ENCODE measurements at places on chromosomes 11 and 22.

- no peak for DNase-seq
Measured at GRCh38 chr11:102924851-102925380, 30.6 kb downstream of the MMP13 start.

- DNase-seq: no peak
Measured at GRCh38 chr11:122633219-122633829, 22.2 kb upstream of the UBASH3B start.

- peak; percentile 89 for DNase-seq
Measured at GRCh38 chr22:35587447-35587870, 29.7 kb downstream of the MB start.

DNA sequence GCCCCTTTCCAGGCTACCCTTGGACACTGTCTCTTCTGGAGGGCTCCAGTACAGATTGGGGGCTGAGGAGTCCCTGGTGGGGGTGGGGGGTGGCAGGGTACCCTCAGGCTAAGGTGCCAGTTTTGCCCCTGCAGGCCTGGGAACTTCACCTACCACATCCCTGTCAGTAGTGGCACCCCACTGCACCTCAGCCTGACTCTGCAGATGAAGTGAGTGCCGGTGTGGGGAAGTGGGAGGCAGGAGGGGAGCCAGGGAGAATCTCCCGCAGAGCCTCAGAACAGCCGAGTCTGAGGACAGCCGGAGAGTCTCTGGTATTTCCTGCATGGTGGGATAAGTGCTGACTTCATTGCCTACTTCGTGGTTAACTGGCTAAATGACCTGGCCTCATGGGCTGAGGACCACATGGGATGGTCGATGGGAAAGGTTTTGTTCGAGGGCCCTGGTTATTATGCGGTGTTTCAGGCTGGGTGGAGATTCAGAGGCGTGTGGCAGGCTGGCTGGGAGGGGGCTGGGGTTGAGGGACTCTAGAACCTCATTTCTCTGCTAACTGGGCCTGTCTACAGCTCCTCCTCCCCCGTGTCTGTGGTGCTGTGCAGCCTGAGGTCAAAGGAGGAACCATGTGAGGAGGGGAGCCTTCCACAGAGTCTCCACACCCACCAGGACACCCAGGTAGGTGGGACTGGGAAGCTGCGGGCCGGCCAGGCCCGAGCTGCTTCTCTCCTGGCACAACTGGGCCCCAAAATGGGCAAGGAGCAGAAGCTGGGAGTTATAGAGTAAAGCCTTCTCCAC lies 8.5 kb downstream of the TMEM258 start:
- DNase-seq: no peak

GRCh38 chr22:44736581-44737405 lies 15.6 kb upstream of the ARHGAP8 start:
- DNase-seq: no peak

DNA sequence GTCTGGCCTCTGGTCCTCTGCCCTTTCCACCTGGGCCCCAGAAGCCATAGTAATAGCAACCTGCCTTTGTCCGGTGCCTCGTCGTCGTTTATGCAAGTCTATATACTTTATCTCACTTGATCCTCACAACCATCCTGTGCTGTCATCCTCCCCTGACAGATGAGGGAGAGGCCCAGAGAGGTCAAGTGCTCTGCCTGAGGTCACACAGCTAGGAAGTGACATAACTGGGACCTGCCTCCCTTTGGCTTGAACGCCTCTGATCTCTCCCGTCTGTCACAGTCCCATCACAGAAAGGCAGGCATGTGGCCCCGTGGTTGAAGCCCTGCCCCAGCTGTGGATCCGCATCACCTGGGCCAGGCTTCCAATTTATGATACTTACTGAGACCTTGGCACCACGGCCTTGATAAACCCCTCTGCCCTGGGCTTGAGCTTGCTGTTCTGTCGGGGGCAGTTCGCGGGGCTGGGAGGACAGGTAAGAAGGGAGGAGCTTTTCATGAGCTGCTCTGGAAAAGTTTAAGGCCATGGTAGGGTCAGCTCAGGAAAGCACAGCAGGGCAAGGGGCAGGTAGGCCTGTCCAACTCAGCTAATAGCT lies 247.0 kb downstream of the ST3GAL4 start:
- no peak for DNase-seq

GRCh38 chr11:12377106-12377823 lies at the start of gene PARVA:
Gene PARVA, plus strand, starts transcription at chr11:12377571. Its CDS starts 77 bp downstream, at chr11:12377648.
- no peak for DNase-seq

DNA sequence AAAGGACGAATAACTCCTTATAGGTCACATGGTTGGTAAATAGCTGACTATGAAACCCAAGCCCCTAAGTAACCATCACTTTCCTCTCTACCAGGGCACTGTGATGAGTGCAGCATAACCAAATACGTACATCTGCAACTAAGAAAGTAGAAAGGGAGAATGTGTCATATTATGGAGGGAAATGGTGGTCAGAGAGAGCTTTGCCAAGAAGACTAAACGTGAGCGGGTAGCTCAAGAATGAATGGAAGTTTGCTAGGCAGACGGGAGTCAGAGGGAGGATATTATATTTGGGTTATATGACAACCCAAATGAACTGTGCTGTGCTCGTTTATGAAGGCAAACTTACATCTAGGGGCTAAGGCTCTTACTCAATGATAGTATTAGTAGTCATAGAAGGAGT lies 537.3 kb downstream of the OPCML start:
- no peak for DNase-seq

- DNase-seq: no peak
Measured at GRCh38 chr11:75760710-75761493, 7.7 kb upstream of the DGAT2 start.

DNA sequence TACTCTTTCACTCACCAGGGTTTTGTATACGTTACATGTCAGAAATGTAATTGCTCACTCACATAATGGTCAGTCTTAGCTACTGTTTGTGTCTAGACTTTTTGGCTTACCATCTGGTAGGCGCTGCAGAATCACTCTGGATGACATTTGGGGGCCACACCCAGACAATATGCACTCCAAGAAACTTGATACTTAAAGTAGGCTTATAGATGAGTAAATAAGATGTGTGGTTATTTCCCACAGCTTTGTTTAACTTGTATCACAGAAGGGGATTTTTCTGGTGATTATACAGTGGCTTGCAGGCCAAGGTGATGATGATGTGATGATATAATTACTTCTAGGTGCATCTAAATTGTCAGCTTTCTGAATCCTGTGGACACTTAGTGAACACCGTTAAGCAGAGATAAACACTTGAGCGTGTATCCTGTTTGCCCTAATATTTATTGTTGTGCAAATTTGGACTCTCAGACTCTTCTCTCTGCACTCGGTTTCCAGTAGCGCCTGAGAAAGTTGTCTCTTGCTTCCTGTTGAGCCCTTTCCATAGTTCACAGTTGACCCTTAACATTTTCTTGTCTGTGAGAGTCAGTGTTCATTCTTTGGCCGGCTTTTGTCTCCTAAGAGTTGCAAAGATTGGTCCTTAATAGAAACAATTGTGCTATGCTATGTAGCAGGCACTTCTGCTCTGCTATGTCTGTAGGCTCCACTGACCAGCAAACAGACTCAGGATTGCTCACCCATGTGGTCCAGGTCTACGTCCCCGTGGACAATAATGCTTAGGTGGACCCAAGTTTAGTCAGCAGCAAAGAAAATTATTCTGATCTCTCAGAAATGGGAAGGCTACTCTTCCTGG lies 89.3 kb downstream of the PRR5L start:
- DNase-seq: no peak

Data from BE2C (cell line).